Fibroblast of mammary gland (primary cell): ENCODE measurements at places on chromosomes 2 and 18.
A peak's percentile ranks its signal among the peaks of the same experiment; 100 is the strongest.

DNA sequence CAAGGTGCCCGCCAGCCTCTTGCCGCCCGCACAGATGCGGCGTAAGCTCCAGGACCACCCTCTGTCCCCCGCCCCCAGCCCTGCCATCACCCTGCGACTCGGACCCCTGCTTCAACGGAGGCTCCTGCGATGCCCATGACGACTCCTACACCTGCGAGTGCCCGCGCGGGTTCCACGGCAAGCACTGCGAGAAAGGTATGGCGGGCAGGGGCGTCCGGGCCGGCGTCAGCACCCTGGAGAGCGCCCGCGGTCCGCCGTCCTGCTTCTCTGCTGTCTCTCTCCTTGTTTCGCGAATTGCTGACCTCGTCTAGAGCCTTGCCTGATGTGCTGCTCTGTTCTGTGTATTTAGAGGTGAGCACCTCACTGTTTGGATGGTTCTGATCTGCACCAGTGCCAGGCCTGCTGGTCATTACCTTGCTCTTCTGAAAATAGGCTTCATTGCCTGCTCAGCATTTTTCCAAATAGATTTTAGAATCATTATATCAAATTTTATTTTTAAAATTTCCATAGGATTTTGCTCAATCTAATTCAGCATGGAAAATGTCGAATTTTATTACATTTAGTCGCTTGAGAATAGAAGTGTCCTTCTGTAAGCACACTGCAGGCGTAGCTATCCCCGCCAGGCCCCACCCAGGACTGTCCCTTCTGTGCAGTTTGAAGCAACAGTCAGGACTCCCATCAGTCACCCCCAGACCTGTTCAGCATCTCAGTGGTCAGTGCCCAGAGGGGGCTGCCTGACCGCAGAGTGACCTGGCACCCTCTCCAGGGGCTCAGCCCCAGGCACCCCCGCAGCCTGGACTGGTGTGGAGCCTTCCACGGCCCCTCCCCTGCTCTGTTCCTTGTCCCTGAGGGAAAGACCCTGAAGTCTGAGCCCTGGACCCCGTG lies 51.6 kb downstream of the SNED1 start:
- no peak for DNase-seq

GRCh38 chr2:113113807-113114206 lies 13.6 kb upstream of the IL1RN start:
- DNase-seq, result no peak

DNA sequence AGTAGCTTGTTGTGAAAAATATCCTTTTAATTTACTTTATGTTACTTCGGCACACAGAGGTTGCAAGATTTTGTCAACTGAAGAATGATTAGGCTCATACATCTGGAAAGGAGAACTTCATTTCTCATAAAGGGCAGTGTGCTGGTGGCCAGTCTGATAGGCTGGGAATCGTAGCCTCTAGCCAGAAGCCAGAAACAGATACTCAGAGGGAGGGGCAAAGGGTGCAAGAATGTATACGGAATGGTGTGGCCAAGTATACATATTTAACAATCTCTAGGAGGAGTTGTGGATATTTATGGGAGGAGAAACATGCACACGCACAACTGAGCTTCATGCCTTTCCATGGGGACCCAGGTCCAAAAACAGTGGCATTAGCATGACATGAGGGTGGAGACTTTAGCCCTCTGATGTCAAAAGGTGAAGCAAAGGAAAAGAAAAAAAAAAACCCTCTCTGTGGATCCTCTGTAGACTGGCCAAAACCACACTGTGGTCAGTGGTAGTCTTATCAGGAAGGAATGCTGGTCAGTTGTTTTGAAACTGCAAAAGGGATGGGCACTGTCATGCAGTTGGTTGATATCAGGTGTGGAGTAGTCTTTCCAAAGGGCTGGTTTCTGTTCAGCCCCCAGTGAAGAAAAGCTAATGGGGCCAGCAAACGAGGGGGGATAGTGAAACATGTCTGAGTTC lies 34.9 kb upstream of the APCDD1 start:
- peak; percentile 48 for DNase-seq

- no peak for DNase-seq
These were observed 4.5 kb upstream of the PRSS56 start for GRCh38 chr2:232515639-232516038.

DNA sequence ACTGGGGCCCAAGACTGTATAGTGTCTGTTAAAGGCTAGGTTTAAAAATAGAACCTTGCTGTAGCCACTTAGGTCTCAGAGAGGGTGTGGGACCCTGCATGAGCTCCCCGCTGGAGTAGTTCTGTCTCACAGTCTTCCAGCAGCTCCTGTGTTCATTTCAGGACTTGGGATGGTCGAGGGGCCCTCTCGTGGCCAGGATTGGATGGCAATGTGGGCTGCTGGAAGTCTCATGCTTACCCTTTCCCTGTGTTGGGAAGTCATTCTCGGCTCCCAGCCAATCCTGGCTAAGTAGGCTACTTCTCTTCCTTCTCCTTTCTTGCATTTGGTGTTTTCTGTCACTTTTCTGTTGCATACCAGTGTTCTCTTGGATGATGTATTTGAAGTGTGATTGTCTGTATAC lies 284.0 kb upstream of the GCFC2 start:
- no peak for DNase-seq
